Testis (tissue), 5 donors: ENCODE measurements at places on chromosomes 12 and 14. TPM values are rescaled to one million over a fixed set of nuclear protein-coding genes. Genes with fewer than 3 reads are reported as not detected.

GRCh38 chr14:105069871-105070759, 4.9 kb upstream of the GPR132 start:
- H3K36me3 ChIP-seq = no peaks in the 10 kb centered on the region
- H3K27ac ChIP-seq = no peak overlapping the region
- no peaks in the 10 kb centered on the region for H3K27me3 ChIP-seq
- DNase-seq = no peak

DNA sequence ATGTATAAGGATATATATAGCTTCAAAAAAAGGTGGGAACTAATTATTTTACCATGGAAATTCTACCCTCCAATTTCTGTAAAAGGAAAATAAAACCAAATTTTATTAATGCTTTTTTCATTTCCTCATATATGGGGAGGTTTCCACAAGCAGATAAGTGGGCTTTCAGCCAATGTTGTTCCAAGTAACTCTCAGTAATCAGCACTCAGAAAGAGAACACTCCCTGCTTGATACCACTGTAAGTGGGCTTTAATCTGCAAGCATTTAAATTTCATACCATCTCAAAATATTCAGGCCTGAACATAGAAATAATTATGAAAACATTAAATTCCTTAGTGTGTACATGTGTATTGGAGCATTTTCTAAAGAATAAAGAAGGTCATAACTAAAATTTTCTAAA, 827.6 kb downstream of the C12orf50 start:
- H3K27me3 ChIP-seq = no peaks in the 10 kb centered on the region
- DNase-seq = no peak
- no peaks in the 10 kb centered on the region for H3K36me3 ChIP-seq
- H3K27ac ChIP-seq = no peak overlapping the region
- no peaks in the 10 kb centered on the region for H3K4me1 ChIP-seq
- H3K4me3 ChIP-seq = no peak overlapping the region

GRCh38 chr14:92502541-92503286, 10.9 kb upstream of the RIN3 start:
- H3K27me3 ChIP-seq = no peaks in the 10 kb centered on the region

DNA sequence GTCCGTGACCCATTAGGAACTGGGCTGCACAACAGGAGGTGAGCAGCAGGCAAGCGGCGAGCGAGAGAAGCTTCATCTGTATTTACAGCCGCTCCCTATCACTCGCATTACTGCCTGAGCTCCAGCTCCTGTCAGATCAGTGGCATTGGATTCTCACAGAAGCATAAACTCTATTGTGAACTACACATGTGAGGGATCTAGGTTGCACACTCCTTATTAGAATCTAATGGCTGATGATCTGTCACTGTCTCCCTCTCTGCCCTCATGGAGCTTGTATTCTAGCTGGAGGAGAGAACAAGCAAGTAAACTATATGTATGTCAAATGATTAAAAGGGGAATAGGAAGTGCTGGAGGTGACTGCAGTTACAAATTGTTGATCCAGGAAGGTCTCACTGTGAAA, 479.1 kb downstream of the EGLN3 start:
- H3K27me3 ChIP-seq = no peaks in the 10 kb centered on the region
- no peak overlapping the region for H3K4me3 ChIP-seq
- H3K27ac ChIP-seq = no peak overlapping the region
- no peaks in the 10 kb centered on the region for H3K36me3 ChIP-seq
- H3K4me1 ChIP-seq = no peaks in the 10 kb centered on the region

DNA sequence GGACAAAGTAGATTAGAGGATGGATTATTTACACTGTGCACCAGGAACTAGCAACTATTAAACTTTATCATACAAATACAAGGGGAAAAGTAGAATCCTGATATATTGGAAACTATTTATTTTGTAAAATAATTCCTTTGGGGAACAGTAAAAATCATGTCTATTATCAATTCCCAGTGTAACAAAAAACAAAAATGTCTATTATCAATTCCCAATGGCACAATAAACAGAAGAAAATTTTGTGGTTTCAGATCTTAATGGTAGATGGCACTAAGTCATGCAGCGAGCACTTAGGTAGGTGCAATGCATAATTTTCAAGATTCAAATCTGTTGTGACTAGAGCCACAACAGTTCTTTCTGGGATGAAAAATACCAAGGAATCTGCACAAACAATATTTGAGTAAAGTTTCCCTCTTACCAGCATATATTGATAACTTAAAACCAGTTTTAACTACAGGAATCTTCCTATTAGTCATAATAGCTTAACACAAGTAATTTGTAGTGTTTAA, 13.7 kb downstream of the CFL2 start:
- H3K4me1 ChIP-seq = no peaks in the 10 kb centered on the region
- no peak overlapping the region for H3K4me3 ChIP-seq
- H3K36me3 ChIP-seq = no peaks in the 10 kb centered on the region
- H3K27me3 ChIP-seq = no peaks in the 10 kb centered on the region
- no peak for DNase-seq
- no peak overlapping the region for H3K27ac ChIP-seq

DNA sequence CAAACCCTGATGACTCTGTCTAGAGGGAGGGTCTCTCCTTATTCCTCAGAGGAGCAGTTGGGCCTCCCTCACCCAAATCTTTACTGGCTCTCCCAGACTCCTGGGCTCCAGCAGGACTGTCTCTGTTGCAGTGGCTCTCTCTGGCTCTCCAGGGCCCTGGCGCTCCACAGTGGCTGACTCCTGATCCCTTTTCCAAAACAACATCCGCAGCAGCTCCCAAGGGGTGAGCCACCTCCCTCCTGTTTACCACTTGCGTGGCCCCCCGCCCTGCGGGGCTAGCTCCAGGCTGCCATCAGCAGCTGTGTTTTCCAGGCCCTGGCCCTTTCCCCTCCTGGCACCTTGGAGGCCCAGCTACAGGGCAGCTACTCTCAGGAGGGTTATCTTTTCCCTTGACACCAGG, 123.5 kb downstream of the CALM1 start:
- no peak overlapping the region for H3K4me3 ChIP-seq
- no peaks in the 10 kb centered on the region for H3K27me3 ChIP-seq
- H3K36me3 ChIP-seq = no peaks in the 10 kb centered on the region
- DNase-seq = no peak
- H3K27ac ChIP-seq = peak overlapping the region; percentile 88

DNA sequence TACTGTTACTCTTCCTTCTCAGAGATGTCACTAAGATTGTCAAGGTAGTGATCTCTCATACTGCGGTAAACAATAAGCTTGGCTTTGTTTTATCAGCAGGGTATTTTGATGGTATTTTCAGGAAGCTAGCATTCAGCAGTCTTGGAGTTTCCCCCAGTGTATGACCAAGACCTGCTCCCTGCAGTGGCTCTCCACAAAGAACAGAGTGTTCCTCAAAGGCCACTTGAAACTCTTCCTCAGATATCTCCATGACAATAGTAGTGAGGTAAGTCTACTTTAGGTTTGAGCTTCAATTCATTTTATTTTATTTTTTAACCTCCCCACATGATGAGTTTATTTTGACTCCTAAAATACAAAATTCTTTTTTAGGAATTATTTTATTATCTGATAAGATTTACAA, 74.0 kb upstream of the G2E3 start:
- H3K27me3 ChIP-seq = no peaks in the 10 kb centered on the region
- no peaks in the 10 kb centered on the region for H3K4me1 ChIP-seq
- no peak for DNase-seq
- no peak overlapping the region for H3K4me3 ChIP-seq
- H3K27ac ChIP-seq = no peak overlapping the region

DNA sequence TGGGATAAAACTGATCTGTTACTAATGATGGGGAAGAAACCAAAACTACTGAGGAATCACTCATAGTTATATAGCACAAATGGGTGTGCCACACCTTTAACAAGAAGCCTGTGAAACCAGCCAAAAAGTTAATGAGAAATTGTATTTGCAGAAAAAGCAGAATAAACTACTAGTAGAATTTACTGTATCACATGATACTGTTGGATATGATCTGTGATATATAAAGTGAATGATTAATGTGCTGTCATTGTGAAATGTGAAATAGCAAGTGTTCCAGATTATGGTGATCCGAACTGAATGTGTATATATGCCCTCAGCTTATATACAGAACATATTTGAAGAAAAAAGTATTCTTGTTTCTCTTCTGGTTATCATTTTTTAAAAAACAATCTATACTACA, 30.5 kb downstream of the VEZT start:
- H3K4me3 ChIP-seq = no peak overlapping the region
- H3K27ac ChIP-seq = no peak overlapping the region
- DNase-seq = no peak
- no peaks in the 10 kb centered on the region for H3K36me3 ChIP-seq
- peaks cover 14% of the 10 kb centered on the region for H3K4me1 ChIP-seq

GRCh38 chr12:3293446-3294161, 197.4 kb upstream of the PRMT8 start:
- no peaks in the 10 kb centered on the region for H3K27me3 ChIP-seq
- H3K4me1 ChIP-seq = peaks cover 7% of the 10 kb centered on the region
- no peak overlapping the region for H3K27ac ChIP-seq
- H3K36me3 ChIP-seq = no peaks in the 10 kb centered on the region
- DNase-seq = peak; percentile 46
- H3K4me3 ChIP-seq = no peak overlapping the region

- peaks cover 12% of the 10 kb centered on the region for H3K4me1 ChIP-seq
- peak; percentile 86 for DNase-seq
- H3K36me3 ChIP-seq = no peaks in the 10 kb centered on the region
- H3K27me3 ChIP-seq = no peaks in the 10 kb centered on the region
Observed at GRCh38 chr12:52903285-52903854, 1.5 kb downstream of the KRT8 start.

GRCh38 chr14:21346532-21347135, 37.2 kb downstream of the SUPT16H start:
- H3K27me3 ChIP-seq = no peaks in the 10 kb centered on the region
- DNase-seq = no peak
- H3K4me3 ChIP-seq = no peak overlapping the region
- no peak overlapping the region for H3K27ac ChIP-seq

DNA sequence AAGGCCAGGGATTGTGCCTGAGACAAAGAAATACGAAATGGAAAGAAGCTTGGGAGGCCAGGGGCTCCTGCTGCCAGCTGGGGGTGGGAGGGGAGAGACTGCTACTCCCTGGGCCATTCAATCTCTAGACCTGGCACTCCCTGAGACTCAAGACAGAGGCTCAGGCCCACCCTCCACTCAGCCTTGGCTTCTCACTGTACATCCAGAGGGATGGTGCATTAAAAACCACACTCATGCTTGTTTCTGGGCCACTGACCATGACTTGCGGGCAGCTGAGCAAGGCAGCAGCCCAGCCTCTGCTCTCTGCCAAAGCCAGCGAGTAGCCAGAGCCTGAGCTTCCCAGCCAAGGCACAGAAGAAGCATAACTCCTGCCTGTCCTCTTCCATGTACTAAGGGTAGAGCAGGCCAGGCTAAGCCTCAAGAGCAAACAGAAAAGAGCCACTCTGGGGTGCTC, 41.5 kb downstream of the PITPNM2 start:
- no peak overlapping the region for H3K27ac ChIP-seq
- peaks cover 19% of the 10 kb centered on the region for H3K4me1 ChIP-seq
- H3K27me3 ChIP-seq = no peaks in the 10 kb centered on the region
- DNase-seq = peak; percentile 41
- H3K4me3 ChIP-seq = no peak overlapping the region

- no peaks in the 10 kb centered on the region for H3K36me3 ChIP-seq
- no peak for DNase-seq
- H3K4me1 ChIP-seq = peaks cover under 1% of the 10 kb centered on the region
- no peak overlapping the region for H3K4me3 ChIP-seq
- no peaks in the 10 kb centered on the region for H3K27me3 ChIP-seq
- H3K27ac ChIP-seq = no peak overlapping the region
Observed at GRCh38 chr12:95614390-95614982, 63.2 kb upstream of the USP44 start.

- H3K27me3 ChIP-seq = no peaks in the 10 kb centered on the region
- no peak for DNase-seq
- H3K4me1 ChIP-seq = no peaks in the 10 kb centered on the region
- H3K27ac ChIP-seq = no peak overlapping the region
- H3K36me3 ChIP-seq = no peaks in the 10 kb centered on the region
Observed at GRCh38 chr14:77275601-77276017, 4.6 kb upstream of the NGB start.

DNA sequence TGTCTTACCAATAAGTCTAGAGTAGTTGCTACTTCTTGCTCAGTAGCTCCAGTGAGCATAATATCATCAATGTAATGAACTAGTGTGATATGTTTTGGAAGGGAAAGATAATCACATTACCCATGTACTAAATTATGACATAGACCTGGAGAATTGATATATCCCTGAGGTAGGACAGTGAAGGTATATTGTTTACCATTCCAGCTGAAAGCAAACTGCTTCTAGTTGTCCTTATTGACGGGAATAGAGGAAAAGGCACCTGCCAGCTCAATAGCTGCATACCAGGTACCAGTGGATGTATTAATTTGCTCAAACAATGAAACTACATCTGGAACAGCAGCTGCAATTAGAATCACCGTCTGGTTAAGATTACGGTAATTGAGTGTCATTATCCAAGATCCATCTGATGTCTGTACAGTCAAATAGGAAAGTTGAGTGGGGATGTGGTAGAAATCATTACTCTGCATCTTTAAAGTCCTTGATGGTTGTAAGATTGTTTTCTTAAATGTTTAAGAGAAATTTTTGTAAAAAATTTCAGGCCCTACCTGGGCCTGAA, 100.0 kb upstream of the ARHGAP5 start:
- no peaks in the 10 kb centered on the region for H3K4me1 ChIP-seq
- no peak overlapping the region for H3K27ac ChIP-seq
- no peak for DNase-seq
- H3K4me3 ChIP-seq = no peak overlapping the region

DNA sequence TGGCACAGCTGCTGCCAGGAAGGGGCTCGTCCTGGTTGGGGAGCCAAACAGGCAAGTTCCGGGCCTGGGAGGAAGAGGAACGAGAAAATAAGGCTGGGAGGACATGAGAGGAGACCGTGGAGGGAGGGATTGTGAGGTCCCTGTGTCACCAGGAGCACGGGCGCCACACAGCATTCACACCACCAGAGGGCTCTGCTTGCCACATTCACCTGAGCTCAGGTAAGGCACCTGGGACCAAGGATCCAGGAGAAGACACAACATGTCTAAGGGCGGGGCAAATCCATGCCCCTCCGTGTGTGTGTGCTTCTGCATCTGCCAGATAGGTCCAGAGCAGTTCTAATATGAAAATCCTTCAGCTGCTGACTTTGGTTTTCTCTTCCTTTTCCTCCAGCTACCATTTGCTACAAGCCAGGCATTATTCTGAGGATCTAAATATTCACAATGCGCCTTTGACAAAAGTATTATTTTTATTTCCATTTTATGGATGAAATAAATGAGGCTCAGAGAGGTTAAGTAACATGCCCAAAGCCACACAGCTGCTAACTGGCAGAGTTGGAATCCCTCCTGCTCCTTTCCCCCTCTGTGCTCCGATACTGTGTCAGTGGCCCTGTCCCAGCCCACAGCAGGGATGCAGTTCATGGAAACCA, 14.6 kb downstream of the RAPGEF3 start:
- no peak for DNase-seq
- H3K27ac ChIP-seq = no peak overlapping the region
- H3K4me3 ChIP-seq = no peak overlapping the region
- no peaks in the 10 kb centered on the region for H3K36me3 ChIP-seq
- no peaks in the 10 kb centered on the region for H3K27me3 ChIP-seq

SELPLG gene
- total RNA-seq = 1.1 TPM

TCL1A gene
- 10.2 TPM for total RNA-seq
